ENCODE measurements at places on chromosomes 5 and 9. TPM values are rescaled to one million over a fixed set of nuclear protein-coding genes. Genes with fewer than 3 reads are reported as not detected.

Gene FAM163B
- not detected for total RNA-seq

DNA sequence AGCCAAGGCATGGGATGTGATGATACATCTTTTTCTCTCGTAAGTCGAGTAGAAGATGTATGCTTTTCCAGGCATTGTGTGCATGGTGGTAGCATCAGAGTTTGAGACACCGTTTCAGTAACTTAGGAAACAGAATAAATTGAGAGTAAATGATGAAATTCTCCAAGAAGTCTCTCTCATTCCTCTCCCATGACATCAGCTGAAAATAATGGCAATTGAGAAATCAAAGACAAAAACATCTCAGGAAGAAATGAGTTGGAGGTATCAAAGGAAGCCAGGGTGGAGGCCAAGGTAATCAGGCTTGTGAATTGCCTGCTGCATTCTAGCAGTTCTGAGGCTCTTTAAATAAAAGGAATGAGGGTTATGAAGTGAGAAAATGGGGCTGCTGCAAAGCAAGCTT lies 53.9 kb downstream of the SGCD start:
- DNase-seq, result no peak
- no peaks in the 10 kb centered on the region for H3K4me1 ChIP-seq
- H3K27me3 ChIP-seq, result no peaks in the 10 kb centered on the region
- H3K36me3 ChIP-seq, result no peaks in the 10 kb centered on the region

- no peak overlapping the region for H3K4me3 ChIP-seq
- DNase-seq, result no peak
- H3K4me1 ChIP-seq, result no peaks in the 10 kb centered on the region
- no peaks in the 10 kb centered on the region for H3K36me3 ChIP-seq
- H3K27me3 ChIP-seq, result no peaks in the 10 kb centered on the region
- H3K27ac ChIP-seq, result no peak overlapping the region
Observed at GRCh38 chr5:123451047-123451446, 27.8 kb upstream of the CEP120 start.

GRCh38 chr5:180059326-180059725 lies 12.2 kb downstream of the RNF130 start:
- no peak overlapping the region for H3K27ac ChIP-seq
- no peak overlapping the region for H3K4me3 ChIP-seq
- no peaks in the 10 kb centered on the region for H3K27me3 ChIP-seq
- no peak for DNase-seq
- no peaks in the 10 kb centered on the region for H3K4me1 ChIP-seq

Gene C5orf58
- total RNA-seq, result not detected

GRCh38 chr5:37966871-37967270 lies 127.0 kb upstream of the GDNF start:
- DNase-seq, result no peak
- no peaks in the 10 kb centered on the region for H3K27me3 ChIP-seq
- H3K4me3 ChIP-seq, result no peak overlapping the region

GRCh38 chr9:6910032-6910431 lies 152.3 kb downstream of the KDM4C start:
- DNase-seq, result no peak
- H3K36me3 ChIP-seq, result no peaks in the 10 kb centered on the region
- H3K4me1 ChIP-seq, result no peaks in the 10 kb centered on the region
- no peak overlapping the region for H3K27ac ChIP-seq
- no peaks in the 10 kb centered on the region for H3K27me3 ChIP-seq
- no peak overlapping the region for H3K4me3 ChIP-seq

Gene NR2F1
- total RNA-seq, result 55.0 TPM

Gene SPATA9
- total RNA-seq, result 0.34 TPM

DNA sequence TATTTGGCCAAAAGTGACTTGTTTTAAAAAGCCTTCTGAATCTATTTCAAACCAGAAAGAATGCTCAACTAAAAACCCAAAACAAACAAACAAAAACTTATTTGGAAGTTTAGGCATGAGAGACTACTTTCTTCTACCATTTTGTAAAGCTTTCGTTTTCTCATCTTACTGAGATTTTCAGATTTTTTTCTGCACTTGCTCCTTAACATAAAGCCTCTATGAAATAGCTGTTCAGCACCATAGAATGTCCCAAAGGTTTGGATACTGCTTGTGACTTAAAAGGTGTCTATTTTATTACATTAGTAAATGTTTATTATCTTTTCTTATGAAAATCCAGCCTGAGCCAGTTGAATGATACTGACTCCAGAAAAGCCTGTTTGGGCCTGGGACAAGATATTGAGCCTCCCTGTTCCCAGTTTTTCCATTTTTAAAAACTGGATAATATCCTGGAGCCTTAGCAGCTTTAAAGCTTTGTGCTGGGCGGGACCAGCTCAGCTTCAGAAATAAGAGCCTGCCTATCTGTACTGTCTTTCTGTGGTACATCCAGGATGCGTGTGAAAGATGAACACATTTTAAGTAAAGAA lies 292.6 kb downstream of the ZSWIM6 start:
- H3K36me3 ChIP-seq, result no peaks in the 10 kb centered on the region
- H3K4me3 ChIP-seq, result no peak overlapping the region
- DNase-seq, result no peak
- H3K27me3 ChIP-seq, result no peaks in the 10 kb centered on the region

DNA sequence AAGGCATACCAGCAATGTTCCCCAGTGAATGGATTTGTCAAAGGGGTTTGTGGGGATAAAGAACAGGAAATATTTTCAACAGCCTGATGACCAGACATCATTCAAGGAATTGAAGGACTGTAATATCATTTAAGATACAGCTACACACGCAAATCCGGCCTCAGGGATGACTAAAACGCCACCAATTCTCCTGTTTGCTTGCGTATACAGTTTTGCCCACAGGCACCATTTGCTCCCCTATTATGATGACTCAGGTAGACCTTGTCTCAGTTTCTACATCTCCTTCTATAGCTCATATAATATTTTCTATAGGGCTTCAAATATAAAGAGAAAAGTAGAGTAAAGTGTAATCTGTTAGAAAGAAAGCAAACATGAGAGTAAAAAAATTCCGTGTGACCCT lies 29.7 kb upstream of the ITGA1 start:
- no peak for DNase-seq
- no peaks in the 10 kb centered on the region for H3K4me1 ChIP-seq
- no peaks in the 10 kb centered on the region for H3K27me3 ChIP-seq
- H3K4me3 ChIP-seq, result no peak overlapping the region
- no peaks in the 10 kb centered on the region for H3K36me3 ChIP-seq

DNA sequence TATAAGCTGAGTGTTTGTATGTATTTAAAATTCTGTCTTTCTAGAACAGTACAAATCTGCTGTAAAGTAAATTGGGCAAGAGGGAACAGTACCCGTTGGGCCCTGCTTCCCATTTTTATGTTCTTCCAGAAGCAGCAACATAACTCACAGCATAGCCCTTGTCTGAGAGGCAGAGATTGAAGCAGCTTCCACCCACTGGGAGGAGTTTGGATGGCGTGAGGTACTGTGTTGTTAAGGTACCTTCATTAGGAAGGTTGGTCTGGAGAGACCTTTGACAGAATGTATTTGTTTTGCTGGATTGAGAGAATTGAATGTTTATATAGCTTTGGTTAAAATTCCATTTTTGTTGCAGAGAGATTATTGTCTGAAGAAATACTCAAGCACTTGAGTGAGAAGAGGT lies 24.8 kb downstream of the RAI14 start:
- no peaks in the 10 kb centered on the region for H3K36me3 ChIP-seq
- DNase-seq, result no peak
- H3K27ac ChIP-seq, result no peak overlapping the region
- H3K27me3 ChIP-seq, result no peaks in the 10 kb centered on the region
- no peak overlapping the region for H3K4me3 ChIP-seq

DNA sequence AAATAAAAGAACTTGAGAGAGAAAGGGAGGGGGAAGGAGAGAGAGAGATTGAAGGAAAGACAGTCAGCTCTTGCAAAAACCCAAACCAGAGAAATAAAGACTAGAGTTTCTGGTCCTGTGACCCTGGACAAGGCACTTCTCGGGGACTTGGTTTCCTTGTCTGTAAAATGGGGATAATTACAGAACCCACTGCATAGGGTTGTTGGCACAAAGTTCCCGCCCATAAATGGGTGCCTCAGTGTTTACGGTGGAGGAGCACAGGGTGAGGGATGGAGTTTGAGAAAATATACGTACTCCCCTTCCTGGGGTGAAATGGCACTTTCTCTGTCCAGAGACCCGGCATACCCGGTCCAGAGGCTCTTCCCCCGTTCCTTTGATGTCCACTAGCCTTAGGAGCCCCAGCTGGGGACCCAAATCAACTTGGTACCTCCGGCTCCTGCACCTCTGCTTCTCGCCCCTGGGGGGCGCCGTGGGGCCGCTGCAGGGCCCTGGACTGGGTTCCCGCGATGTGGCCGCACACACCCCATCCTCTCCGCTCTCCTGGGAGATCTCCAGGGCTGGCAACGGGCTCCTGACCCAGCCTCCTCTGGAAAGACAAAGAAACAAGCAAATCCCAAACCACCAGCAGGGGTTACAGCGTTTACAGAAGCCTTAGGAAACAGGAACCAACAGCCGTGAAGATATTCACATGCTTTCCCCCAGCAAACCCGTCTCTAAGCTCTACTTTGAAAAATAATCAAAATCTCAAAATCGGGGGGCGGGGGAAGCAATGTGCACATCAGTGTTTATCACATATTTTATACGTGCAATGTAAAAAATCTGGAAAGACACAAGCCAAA lies 26.3 kb downstream of the PTGES start:
- no peaks in the 10 kb centered on the region for H3K27me3 ChIP-seq
- no peaks in the 10 kb centered on the region for H3K36me3 ChIP-seq
- no peak overlapping the region for H3K4me3 ChIP-seq
- DNase-seq, result peak; percentile 54
- H3K4me1 ChIP-seq, result no peaks in the 10 kb centered on the region
- no peak overlapping the region for H3K27ac ChIP-seq

- DNase-seq, result no peak
- H3K27me3 ChIP-seq, result no peaks in the 10 kb centered on the region
- no peak overlapping the region for H3K4me3 ChIP-seq
- H3K36me3 ChIP-seq, result no peaks in the 10 kb centered on the region
- H3K4me1 ChIP-seq, result no peaks in the 10 kb centered on the region
Observed at GRCh38 chr5:8184455-8185063, 315.6 kb downstream of the MTRR start.

Gene CLIC3
- 1.5 TPM for total RNA-seq

- no peaks in the 10 kb centered on the region for H3K4me1 ChIP-seq
- H3K4me3 ChIP-seq, result no peak overlapping the region
- no peaks in the 10 kb centered on the region for H3K27me3 ChIP-seq
- H3K27ac ChIP-seq, result no peak overlapping the region
Observed at GRCh38 chr5:17373814-17374556, 124.0 kb upstream of the TAF11L2 start.

DNA sequence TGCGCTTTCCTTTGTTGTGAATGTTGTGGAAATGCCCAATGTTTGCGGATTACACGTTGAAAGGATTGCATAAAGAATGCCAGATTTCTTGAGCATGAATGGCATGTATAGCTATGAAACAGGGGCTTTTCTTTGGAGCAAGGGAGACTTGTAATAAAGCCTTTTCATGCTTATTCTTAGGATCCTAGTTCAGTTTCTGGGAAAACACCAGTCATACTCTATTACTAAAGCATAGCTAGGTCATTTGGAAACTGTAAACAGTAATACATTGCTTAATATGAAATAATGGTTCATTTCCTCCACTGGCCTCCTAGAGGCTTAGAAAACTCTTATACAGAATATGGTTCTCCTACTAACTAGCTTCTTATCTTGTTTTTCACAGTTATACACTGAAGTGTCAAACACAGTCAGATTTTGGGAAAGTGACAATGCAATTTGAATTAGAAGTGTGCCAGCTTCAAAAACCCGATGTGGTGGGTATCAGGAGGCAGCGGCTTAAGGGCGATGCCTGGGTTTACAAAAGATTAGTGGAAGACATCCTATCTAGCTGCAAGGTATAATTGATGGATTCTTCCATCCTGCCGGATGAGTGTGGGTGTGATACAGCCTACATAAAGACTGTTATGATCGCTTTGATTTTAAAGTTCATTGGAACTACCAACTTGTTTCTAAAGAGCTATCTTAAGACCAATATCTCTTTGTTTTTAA lies 104.2 kb downstream of the MELK start:
- no peaks in the 10 kb centered on the region for H3K27me3 ChIP-seq
- H3K4me1 ChIP-seq, result no peaks in the 10 kb centered on the region
- H3K27ac ChIP-seq, result no peak overlapping the region
- H3K36me3 ChIP-seq, result no peaks in the 10 kb centered on the region
- H3K4me3 ChIP-seq, result no peak overlapping the region
- DNase-seq, result no peak

DNA sequence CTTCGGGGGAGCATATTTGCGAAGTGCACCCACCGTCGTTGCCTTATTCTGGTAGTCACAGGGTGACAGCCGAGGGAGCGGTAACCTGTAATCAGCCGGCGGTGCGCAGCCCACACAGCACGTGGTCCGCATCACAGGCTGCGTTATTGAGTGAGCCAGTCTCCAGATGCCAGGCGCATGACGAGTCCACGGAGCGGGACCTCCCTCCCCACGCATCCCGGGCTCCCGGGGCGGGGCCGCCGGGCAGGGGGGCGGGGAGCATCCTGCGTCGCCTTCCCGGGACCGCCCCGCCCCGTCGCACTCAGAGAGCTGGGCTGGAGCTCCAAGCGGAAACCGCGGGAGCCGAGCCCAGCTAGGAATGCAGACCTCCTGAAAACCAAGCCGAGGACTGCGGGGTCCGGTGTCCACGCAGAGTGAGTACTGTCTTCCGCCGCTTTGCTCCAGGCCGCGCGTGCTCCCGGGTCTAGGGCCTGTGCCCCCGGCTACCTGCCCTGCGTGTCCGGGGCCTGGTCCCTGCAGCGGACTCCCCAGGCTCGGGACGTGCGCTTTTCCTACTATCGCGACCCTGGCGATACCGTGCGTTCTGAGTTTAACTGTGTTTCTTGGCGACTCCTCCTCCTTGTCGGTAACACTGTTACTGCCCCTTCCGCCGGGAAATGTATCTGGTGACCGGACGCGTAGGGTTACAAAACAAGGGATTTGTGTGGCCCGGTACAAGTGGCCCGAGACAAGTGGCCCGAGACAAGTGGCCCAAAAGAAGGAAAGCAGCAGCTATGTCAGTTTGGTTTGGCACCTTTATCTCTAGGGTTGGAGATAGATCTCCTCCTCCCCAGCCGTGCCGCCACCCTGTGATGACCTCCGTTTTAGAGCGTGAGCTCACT lies 40.6 kb downstream of the CAST start:
- peak; percentile 96 for DNase-seq
- H3K27me3 ChIP-seq, result no peaks in the 10 kb centered on the region
- H3K36me3 ChIP-seq, result no peaks in the 10 kb centered on the region
- peak overlapping the region; percentile 88 for H3K27ac ChIP-seq
- H3K4me1 ChIP-seq, result peaks cover 3% of the 10 kb centered on the region

DNA sequence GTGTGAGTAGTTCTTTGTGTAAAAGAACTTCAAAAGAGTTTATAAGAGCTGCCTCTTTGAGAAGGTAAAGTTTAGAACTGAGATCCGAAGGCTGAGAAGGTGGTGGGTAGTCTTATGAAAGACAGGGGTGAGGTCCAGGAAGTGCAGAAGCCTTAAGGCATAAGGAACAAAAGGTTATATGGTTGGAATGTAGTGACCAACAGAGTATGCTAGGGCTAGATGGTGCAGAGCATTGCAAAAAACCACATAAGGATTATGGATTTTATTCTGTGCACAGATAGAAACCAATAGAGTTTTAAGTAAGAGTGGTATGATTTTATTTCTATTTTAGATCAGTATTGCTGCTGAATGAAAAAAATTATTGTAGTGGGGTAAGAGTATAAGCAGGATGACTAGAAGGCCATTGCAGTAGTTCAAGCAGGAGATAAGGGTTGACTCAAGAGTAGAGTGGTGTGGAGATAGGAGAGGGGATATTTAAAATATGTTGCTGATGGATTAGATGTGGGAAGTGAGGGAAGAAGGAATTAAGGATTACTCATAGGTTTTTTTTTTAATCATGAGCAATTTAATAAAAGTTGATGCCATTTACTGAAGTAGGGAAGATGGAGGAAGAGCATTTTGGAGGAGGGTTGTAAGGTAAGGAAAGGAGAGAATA lies 3.7 kb downstream of the RECK start:
- H3K4me3 ChIP-seq, result no peak overlapping the region
- H3K4me1 ChIP-seq, result peaks cover 4% of the 10 kb centered on the region
